Lung microvascular endothelial cell (primary cell): ENCODE measurements at places on chromosomes 13 and 19. TPM values are rescaled to one million over a fixed set of nuclear protein-coding genes. Genes with fewer than 3 reads are reported as not detected.

The TMIGD2 gene
- total RNA-seq = not detected in 2 replicates

- no peak for DNase-seq
These were observed 10.3 kb downstream of the CYP2B6 start for GRCh38 chr19:41001243-41001971.

DNA sequence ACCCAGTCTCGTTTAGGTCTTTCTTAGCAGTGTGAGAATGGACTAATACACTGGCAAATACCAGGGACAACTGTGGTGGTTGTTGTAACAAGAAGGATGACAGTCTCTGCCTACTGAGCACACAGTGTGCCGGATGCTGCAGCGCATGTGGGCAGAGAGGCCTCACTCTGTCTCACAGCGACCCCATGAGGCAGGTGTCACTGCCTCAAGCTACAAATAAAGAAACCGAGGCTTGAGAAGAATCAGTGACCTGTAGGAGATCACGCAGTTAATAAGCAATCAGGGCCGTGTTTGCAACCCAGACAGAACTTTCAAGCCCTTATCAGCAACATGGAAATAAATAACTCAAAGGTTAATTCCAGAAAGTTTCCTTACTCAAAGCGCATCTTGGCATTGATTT lies 40.5 kb upstream of the GAS6 start:
- DNase-seq = peak; percentile 81

The LGALS7B gene
- not detected in 2 replicates for total RNA-seq

DNA sequence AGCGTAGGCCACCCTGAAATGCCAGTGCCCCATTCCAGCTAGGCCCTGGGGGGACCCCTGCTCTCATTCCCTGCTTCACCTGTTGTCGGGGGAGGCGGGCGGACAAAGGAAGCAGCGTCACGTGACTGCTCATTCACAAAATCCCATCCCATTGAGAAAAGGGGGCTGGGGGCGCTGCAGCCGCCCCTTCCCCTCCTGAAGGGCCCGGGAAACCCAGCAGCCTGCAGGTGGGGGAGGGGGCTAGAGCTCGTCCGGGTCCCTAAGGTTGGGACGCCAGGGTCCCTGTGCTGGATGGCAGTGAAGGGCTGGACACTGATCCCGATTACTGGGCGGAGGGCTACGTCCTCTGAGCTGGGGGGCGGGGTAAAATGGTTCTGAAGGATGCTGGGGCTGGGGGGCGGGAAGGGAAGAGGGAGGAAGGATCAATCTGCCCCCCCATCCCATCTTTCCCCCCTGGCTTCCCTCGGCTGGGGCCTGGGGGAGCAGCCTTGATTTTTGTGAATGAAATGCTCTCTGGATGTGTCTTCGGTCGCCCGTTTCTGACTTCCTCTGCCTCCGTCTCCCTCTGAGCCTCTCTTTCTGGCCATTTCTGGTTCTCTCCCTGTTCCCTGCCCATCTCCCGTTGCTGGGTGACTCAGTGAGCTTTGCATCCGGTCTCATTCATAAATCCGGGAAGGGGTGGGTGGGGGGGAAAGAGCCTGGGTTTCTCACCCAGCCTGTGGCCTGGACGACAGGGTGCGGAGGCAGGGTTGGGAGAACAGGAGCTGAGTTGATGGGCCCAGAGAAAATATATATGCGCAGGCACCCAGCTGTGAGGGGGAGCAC lies 816 bp downstream of the SPRED3 start:
- DNase-seq = peak; percentile 83

The U2AF1L4 gene
- 1.1 and 4.0 TPM in 2 replicates for total RNA-seq

The ZNF320 gene
- 5.0 and 8.5 TPM in 2 replicates for total RNA-seq

DNA sequence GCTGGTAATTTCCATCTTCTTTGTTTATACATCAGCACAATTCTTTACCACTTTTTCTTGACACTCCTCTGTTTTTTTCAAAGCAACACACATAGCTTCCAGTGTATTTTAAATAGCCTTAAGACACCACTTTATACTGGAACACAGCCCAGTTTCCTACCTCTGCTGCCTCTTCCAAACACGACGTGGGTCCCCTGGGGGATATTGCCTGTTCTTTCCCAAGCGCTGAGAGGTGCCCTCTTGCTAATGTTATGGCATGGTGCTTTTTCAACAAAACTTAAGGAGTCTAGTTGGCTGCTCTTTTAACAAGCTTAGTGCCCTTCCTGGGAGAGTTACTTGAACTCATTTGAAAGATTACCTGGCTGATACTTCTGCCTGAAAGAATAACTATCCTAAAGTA lies 112.7 kb downstream of the OLFM4 start:
- no peak for DNase-seq

GRCh38 chr19:41847351-41848105 lies 2.7 kb downstream of the DMRTC2 start:
- DNase-seq = no peak

GRCh38 chr13:95128045-95128643 lies 173.1 kb downstream of the ABCC4 start:
- DNase-seq = peak; percentile 77

- no peak for DNase-seq
These were observed 6.8 kb upstream of the ZNF765 start for GRCh38 chr19:53388168-53388567.

- peak; percentile 54 for DNase-seq
These were observed 16.1 kb downstream of the TTYH1 start for GRCh38 chr19:54431255-54431838.

- DNase-seq = no peak
These were observed 505 bp upstream of the SHKBP1 start for GRCh38 chr19:40576151-40576584.

DNA sequence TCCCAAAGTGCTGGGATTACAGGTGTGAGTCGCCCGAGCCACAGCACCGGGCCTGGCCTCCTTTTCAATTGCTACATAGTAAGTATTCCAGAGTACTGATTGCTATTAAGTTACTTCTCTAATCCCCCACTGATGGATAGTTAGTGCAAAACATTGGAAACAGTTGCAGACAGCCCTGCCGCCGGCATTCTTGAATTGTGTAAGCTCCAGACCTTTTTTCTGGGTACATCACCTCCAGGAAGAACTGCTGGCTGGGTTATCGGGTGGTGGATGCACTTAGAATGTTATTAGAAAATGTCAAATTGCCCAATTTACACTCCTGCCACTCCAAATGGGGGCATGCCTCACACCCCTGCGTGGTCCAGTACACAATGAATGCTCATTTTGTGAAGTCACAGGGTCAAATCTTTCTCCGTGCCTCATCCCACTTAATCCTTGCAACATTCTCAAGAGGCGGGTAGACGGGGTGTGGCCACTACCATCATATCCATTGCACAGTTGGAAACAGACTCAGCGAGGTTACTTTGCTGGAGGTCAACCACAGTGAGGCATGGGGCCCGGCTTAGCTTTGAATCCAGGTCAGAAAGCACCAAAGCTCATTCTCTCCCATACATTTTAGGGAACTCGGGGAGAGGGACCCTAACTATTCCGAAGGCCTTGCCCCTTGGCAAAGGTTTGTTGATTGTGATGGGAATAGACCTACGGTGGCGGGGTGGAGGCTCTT lies 1.0 kb upstream of the KDM4B start:
- DNase-seq = no peak

- DNase-seq = no peak
These were observed 141.6 kb downstream of the KATNAL1 start for GRCh38 chr13:30165796-30166195.

DNA sequence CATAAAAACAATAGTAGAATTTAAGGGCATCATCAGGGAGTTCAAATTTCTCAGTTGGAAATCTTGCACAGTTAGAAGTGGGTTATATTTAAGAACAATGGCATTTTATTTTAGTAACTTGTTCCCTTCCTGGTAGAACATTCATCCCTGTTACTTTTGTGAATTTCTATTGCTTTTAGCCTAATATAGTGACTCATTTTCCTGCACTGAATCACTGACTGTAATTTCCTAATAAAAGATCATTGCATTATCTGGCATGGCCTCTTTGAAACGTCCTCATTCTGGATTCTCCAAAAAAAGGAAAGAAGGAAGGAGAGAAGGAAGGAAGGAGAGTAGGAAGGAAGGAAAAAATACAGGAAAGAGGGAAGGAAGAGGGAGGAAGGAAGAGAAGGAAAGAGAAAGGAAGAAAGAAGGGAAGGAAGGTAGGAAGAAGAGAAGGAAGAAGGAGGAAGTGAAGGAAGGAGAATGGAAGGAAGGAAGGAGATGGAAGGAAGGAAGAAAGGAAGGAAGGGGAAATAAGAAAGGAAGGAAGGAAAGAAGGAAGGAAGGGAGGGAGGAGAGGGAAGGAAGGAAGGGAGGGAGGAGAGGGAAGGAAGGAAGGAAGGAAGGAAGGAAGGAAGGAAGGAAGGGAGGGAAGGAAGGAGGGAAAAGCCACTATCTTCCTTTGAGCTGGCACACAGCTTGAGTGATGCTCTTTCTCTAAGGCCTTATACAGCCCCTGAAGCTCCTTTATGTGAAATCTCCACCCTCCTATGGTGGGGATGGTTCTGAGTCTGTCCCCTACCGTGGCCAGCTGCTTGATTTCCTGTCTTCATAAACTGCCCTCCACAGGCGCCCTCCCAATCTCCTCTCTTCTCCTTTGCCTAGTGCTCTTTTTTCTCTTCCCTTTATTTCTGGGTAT lies 29.8 kb upstream of the TM9SF2 start:
- peak; percentile 16 for DNase-seq

GRCh38 chr13:75405976-75406703 lies 75.8 kb downstream of the TBC1D4 start:
- DNase-seq = no peak

- DNase-seq = peak; percentile 70
These were observed 1.7 kb upstream of the USPL1 start for GRCh38 chr13:30615866-30616541.

DNA sequence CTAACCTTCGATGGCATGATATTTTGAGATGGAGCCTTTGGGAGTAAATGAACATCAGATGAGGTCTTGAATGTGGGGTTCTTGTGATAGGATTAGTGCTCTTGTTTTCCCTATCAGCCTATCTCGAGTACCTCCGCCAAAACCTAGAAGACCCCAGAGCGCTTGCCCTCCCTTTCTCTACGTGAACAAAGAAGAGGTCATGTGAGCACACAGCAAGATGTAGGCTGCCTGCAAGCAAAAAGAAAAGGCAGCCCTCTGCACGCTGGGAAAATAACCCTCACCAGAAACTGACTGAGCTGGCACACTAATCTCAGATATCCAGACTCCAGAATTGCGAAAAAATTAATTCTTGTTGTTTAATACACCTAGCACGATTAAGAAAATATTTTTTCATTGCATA lies 799.8 kb upstream of the SLC10A2 start:
- no peak for DNase-seq

DNA sequence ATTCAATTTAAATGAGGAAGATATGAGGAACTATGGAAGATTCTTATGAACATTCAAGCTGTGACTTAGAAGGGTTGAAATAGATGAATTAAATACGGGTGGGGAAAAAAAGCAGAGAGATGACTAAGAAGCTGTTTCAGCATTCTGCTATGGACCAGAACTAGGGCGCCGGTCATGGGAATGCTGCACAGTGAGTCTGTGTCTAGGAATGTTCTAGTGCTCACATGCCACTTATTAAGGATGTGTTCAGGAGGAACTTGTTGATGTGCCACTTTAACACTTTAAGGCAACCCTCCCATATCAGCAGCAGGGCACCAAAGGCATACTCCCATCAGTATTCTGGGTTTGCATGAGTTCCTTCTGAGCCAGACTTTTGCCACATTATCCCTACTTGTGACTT lies 152.1 kb downstream of the POSTN start:
- peak; percentile 40 for DNase-seq

The PRKACA gene
- 27.0 and 32.9 TPM in 2 replicates for total RNA-seq

The SYDE1 gene
- 8.3 and 14.3 TPM in 2 replicates for total RNA-seq

DNA sequence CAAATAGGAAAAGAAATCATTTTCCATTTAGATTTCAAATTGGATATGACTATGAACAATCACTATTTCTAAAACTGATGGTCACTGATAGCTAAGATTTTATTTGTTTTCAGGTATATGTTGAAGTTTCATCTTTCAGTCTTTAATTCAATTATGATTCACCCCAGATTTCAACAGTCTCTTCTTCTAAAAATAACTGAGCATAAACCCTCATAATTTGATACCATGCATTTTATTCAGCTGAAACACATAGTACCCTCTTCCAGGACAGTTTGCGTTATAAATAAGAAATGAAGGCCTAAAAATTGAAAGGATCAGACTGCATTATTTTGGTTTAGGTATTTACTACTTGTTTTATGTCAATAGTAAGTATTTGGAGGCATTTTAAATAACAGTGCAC lies 428.5 kb upstream of the NBEA start:
- no peak for DNase-seq

The MAMSTR gene
- total RNA-seq = under 0.01 and 0.22 TPM in 2 replicates

DNA sequence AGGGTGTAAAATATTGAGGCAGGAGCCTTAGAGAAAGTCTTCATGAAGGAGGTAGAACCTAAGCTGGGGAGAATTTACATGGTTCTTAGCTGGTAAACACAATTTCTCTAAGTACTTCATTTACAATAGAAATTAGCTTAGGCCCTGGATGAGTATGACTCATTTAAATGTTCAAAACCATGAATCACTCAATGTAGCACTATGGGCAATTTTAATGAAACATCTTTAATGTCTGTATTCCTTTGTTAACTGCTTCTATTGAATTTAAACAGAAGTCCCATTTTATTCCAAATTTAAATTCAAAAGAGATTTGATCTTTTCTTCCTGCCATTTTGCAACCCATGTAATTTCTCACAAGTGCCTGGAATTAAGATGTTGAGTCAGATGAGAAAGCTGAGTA lies 252.1 kb downstream of the RFC3 start:
- DNase-seq = peak; percentile 58

The RUBCNL gene
- total RNA-seq = 0.20 TPM in 1 of 2 replicates, not detected in the other

DNA sequence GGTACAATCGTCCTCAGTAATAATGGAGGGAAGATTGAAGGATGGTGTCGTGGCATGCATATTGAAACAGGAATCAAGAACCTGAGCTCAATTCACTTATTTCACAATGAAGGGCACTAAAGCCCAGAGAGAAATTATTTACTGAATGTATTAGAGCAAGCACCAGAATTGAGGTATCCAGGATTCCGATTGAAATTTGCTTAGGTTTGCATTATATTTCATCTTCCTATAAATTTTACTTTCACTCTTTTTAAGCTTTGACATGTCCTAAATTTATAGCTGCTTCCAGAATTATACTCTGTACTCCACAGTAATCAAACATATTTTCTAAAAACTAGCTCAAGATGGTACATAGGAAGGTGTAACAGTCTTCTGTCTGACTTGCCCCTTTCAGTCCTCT lies 454.9 kb upstream of the HTR2A start:
- DNase-seq = no peak

GRCh38 chr19:17542793-17543582 lies 12.5 kb upstream of the COLGALT1 start:
- no peak for DNase-seq

- no peak for DNase-seq
These were observed 19.8 kb upstream of the ZNF91 start for GRCh38 chr19:23415034-23415433.

GRCh38 chr19:4086411-4086867 lies 19.7 kb upstream of the ZBTB7A start:
- DNase-seq = no peak

DNA sequence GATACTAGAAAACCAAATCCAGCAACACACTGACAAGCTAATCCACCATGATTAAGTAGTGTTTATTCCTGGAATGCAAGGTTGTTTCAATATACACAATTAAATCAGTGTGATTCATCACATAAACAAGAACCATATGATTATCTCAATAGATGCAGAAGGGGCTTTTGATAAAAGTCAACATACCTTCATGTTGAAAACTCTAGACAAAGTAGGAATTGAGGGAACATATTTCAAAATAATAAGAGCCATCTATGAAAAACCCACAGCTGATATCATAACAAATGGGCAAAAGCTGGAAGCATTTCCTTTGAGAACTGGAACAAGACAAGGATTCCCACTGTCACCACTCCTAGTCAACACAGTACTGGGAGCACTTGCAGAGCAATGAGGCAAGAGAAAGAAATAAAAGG lies 213.6 kb upstream of the CSNK1A1L start:
- no peak for DNase-seq

- DNase-seq = no peak
These were observed 963.3 kb upstream of the SPRY2 start for GRCh38 chr13:81304121-81304659.

- peak; percentile 2 for DNase-seq
These were observed 2590.1 kb downstream of the PCDH9 start for GRCh38 chr13:64640002-64640401.
